ENCODE measurements at places on chromosomes 1 and 21. TPM values are rescaled to one million over a fixed set of nuclear protein-coding genes. Genes with fewer than 3 reads are reported as not detected.

Gene OLFML2B
- total RNA-seq = 1.3 TPM

Gene CYP4X1
- total RNA-seq = not detected

Gene CD1B
- total RNA-seq = not detected

Gene CA14
- 0.39 TPM for total RNA-seq

Gene CFAP141
- not detected for total RNA-seq

Gene CSF3R
- total RNA-seq = 0.32 TPM

Gene OR6N1
- not detected for total RNA-seq

Gene HES4
- 145 TPM for total RNA-seq

Gene SELL
- total RNA-seq = 4.1 TPM

Gene MYOG
- not detected for total RNA-seq

Gene PBX1
- total RNA-seq = 29.6 TPM

Gene DDOST
- 387 TPM for total RNA-seq

Gene S100A8
- total RNA-seq = 1.4 TPM

Gene PPM1J
- total RNA-seq = 7.5 TPM

Gene C2CD4D
- 0.17 TPM for total RNA-seq

Gene MRPL24
- total RNA-seq = 111 TPM

Gene DSCAM
- total RNA-seq = not detected

Gene SYPL2
- 1.3 TPM for total RNA-seq

Gene SPRR5
- total RNA-seq = not detected

Gene MPL
- not detected for total RNA-seq

Gene S100A1
- total RNA-seq = 0.30 TPM

Gene VSIG8
- not detected for total RNA-seq

Gene PTPN7
- total RNA-seq = 0.76 TPM

Gene PLA2G2F
- 0.12 TPM for total RNA-seq

Gene FDPS
- 269 TPM for total RNA-seq

Gene GCSAML
- not detected for total RNA-seq

Gene MRPS6
- 55.1 TPM for total RNA-seq

Gene KLHL12
- total RNA-seq = 33.8 TPM

Gene PTCH2
- 1.3 TPM for total RNA-seq

Gene IL20
- not detected for total RNA-seq

Gene RNU1-2
- 1,685 TPM for total RNA-seq

Gene CFAP74
- 4.9 TPM for total RNA-seq

All from HCT116 (cell line).